Activated T-helper 17 cell treated with anti-CD3 and anti-CD28 coated beads, Interleukin-2, amount 50 U/mL, for 72 hours (primary cell): ENCODE measurements at places on chromosomes 12 and 14.
A peak's percentile ranks its signal among the peaks of the same experiment; 100 is the strongest.

GRCh38 chr12:12676605-12677004 lies 19.4 kb downstream of the GPR19 start:
- peaks cover 14% of the 10 kb centered on the region for H3K4me1 ChIP-seq
- ATAC-seq, result no peak
- H3K27ac ChIP-seq, result no peak overlapping the region
- H3K36me3 ChIP-seq, result no peaks in the 10 kb centered on the region
- no peak overlapping the region for H3K4me3 ChIP-seq

DNA sequence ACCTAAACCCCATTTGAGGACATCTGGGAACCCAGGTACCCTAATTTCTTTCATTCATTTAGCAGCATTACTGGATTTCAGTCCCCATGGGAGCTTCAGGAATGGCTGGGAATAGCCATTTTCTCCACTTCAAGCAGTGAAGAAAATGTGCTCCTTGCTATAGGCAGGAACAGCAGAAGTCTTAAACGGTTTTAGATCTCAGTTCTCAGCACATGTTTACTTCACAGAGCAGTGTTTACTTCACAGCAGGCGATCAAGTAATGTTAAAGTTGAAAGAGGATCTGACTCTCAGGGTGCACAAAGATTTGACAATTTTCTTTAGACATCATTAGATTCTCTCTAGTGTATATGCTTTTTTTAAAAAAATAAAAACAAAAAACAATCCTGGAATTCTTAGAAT lies 109.3 kb downstream of the TBC1D30 start:
- H3K4me1 ChIP-seq, result no peaks in the 10 kb centered on the region
- no peak overlapping the region for H3K4me3 ChIP-seq
- H3K27me3 ChIP-seq, result peaks cover 14% of the 10 kb centered on the region
- no peak for ATAC-seq

GRCh38 chr12:111428728-111429175 lies 23.0 kb downstream of the SH2B3 start:
- H3K4me1 ChIP-seq, result peaks cover 58% of the 10 kb centered on the region
- H3K27me3 ChIP-seq, result no peaks in the 10 kb centered on the region
- ATAC-seq, result no peak
- H3K4me3 ChIP-seq, result peak overlapping the region; percentile 81

DNA sequence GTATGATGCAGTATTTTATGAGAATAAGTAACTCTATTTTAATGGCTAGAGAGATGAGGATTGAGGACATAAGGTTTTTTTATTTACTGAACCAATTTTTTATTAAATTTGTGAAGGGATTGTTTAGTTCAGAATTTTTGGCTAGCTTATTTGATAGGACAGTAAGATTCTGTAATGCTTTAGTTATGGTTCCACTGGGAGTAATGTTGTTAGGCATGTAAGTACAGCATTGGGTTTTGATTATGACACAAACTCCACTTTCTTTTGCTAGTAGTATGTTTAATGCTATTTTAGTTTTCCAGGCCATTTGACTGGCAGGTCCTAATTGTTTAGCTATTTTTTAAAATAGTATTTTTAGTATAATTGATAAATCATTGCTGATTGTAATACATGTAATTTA lies 33.8 kb upstream of the LRRC10 start:
- no peaks in the 10 kb centered on the region for H3K36me3 ChIP-seq
- H3K4me1 ChIP-seq, result no peaks in the 10 kb centered on the region
- H3K27ac ChIP-seq, result no peak overlapping the region
- no peak for ATAC-seq

GRCh38 chr12:96472384-96472783 lies 17.0 kb upstream of the CFAP54 start:
- no peak for ATAC-seq
- H3K27ac ChIP-seq, result no peak overlapping the region
- H3K27me3 ChIP-seq, result no peaks in the 10 kb centered on the region

- no peaks in the 10 kb centered on the region for H3K4me1 ChIP-seq
- peaks cover 3% of the 10 kb centered on the region for H3K27me3 ChIP-seq
- no peaks in the 10 kb centered on the region for H3K36me3 ChIP-seq
- ATAC-seq, result no peak
- no peak overlapping the region for H3K27ac ChIP-seq
Observed at GRCh38 chr12:98182821-98183220, 332.6 kb upstream of the TMPO start.
